ENCODE measurements at places on chromosomes 16 and 17.
A peak's percentile ranks its signal among the peaks of the same experiment; 100 is the strongest.

DNA sequence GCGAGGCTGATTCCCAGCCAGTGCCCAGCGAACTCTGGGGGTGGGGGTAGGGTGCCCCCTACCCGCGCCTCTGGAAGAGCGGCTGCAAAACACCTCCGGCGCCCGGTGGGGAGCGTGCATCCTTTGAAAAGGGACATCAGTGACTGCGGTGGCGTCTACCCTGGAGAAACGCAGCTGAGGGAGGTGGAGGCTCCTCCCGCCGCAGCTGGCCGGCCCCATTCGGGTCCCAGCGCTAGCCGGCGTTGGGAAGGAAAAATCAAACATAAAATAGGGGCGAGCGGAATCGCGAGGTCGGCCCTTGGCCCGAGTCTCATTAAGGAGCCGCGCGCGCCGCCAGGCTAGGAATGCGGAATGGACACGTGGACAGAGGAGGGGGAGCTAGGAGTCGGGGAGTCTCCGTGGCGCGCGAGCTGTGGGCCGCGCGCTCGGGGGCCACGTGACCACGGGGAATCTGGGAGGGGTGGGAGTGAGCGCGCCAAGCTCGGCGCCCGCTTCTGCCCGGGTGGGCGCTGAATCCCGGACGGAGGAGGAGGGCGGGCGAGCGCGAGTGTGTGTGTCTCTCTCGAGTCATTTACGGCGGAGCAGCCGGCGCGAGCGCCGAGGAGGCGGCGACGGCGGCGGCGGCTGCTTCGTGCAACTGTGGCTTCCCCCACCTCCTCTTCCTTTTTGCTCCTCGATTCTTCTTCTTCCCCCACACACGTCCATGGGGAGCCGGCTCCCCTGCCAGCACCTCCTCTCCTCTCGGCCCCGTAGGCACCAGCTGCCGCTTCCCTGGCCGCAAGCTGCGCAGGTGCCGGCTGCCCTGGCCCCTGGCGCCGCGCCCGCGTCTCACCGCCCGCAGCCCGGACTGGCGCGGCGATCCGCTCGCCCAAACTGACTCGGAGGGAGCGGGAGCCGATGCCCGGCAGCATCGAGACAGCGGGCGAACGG lies at the start of gene TMEM132E:
Gene TMEM132E (plus strand): TSS at position 566 of the 930 bp plus-strand sequence. CDS start 1,495 bp downstream, outside the sequence.
- H3K27me3 ChIP-seq: peaks cover 15% of the 10 kb centered on the region
- no peaks in the 10 kb centered on the region for H3K36me3 ChIP-seq
- H3K4me3 ChIP-seq: no peak within 1 kb of the TSS
- no peak for DNase-seq
- no peaks in the 10 kb centered on the region for H3K4me1 ChIP-seq

DNA sequence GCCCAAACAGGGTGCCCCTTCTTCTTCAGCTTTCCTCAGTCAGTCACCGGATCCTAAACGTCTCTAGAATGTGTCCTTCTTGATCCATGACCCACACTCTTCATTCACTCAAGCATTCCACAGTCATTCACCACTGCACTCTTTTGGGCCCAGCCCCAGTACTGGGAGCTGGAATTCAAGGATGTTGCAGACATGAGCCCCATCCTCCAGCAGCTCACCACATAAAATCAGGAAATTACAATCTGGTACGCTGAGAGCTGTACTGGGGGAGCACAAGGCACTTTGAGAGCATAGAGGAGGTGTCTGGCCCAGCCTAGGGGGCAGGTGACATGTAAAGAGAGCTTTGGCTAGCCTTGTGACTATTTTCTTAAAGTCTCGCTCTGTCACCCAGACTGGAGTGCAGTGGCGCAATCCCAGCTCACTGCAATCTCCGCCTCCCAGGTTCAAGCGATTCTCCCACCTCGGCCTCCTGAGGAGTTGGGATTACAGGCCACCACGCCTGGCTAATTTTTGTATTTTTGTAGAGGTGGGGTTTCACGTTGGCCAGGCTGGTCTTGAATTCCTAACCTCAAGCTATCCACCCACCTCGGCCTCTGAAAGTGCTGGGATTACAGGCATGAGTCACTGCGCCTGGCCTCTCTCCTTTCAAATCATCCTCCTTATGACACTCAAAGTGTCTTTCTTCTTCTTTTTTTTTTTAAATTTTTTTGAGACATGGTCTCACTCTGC lies 18.7 kb downstream of the CES4A start:
- H3K27me3 ChIP-seq: no peaks in the 10 kb centered on the region
- H3K4me1 ChIP-seq: no peaks in the 10 kb centered on the region

- H3K27ac ChIP-seq: peak overlapping the region; percentile 95
- DNase-seq: peak; percentile 75
- peaks cover 48% of the 10 kb centered on the region for H3K4me1 ChIP-seq
Measured at GRCh38 chr16:11257131-11257938, 1.3 kb upstream of the SOCS1 start.

DNA sequence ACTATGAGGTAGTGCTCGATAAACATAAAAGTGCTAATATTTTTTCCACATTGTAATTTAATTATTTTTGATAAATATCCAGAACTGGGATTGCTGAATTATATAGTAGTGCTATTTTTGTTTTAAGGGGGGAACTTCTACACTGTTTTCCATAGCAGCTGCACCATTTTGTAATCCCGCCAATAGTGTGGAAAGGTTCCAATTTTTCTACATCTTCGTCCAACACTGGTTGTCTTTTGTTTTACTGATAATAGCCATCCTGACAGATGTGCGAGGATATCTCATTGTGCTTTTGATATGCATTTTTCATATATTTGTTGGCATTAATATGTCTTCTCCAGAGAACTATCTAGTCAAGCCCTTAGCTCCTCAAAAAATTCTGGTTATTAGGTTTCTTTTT lies 259.6 kb upstream of the KCNJ16 start:
- DNase-seq: no peak
- no peak overlapping the region for H3K27ac ChIP-seq
- H3K4me1 ChIP-seq: no peaks in the 10 kb centered on the region
- no peak overlapping the region for H3K4me3 ChIP-seq

GRCh38 chr16:31214708-31215286 lies 878 bp downstream of the TRIM72 start:
- H3K27ac ChIP-seq: no peak overlapping the region
- no peak overlapping the region for H3K4me3 ChIP-seq
- no peaks in the 10 kb centered on the region for H3K27me3 ChIP-seq
- no peaks in the 10 kb centered on the region for H3K4me1 ChIP-seq
- no peak for DNase-seq
- no peaks in the 10 kb centered on the region for H3K36me3 ChIP-seq

DNA sequence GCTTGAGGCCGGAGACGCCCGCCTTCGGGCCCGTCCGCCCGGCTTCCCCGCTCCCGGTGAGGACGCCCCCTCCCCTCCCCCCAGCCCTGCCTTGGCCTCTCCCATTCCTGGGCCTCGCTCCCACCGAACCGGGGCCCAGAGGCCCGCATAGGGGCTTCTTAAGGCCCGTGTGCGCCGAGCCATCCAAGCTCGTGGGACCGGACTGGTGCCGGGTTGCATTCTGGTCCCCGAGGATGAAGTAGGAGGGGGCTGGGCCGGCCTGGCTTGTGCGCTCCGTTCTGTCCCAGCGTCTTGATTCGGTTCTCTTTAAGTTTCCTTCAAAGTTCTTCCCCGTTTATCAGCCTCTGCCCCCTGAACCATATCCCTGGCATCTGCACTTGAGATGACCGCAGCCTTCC lies 488 bp downstream of the SENP3 start:
- peaks cover 43% of the 10 kb centered on the region for H3K36me3 ChIP-seq
- no peaks in the 10 kb centered on the region for H3K27me3 ChIP-seq

- H3K4me1 ChIP-seq: no peaks in the 10 kb centered on the region
- H3K27ac ChIP-seq: no peak overlapping the region
- no peaks in the 10 kb centered on the region for H3K27me3 ChIP-seq
- H3K4me3 ChIP-seq: no peak overlapping the region
- peaks cover 90% of the 10 kb centered on the region for H3K36me3 ChIP-seq
Measured at GRCh38 chr17:78396441-78397337, 18.2 kb downstream of the PGS1 start.

GRCh38 chr16:83215406-83216001 lies 588.7 kb downstream of the CDH13 start:
- no peaks in the 10 kb centered on the region for H3K27me3 ChIP-seq
- no peak overlapping the region for H3K4me3 ChIP-seq
- H3K36me3 ChIP-seq: no peaks in the 10 kb centered on the region
- H3K27ac ChIP-seq: no peak overlapping the region
- DNase-seq: peak; percentile 69

- H3K4me3 ChIP-seq: peak overlapping the region; percentile 43
- H3K36me3 ChIP-seq: peaks cover 14% of the 10 kb centered on the region
- peak; percentile 20 for DNase-seq
- no peak overlapping the region for H3K27ac ChIP-seq
- H3K27me3 ChIP-seq: peaks cover 10% of the 10 kb centered on the region
- H3K4me1 ChIP-seq: peaks cover 22% of the 10 kb centered on the region
Measured at GRCh38 chr16:84648595-84649510, 542 bp downstream of the KLHL36 start.

GRCh38 chr17:27956601-27957445 lies 63.7 kb upstream of the LYRM9 start:
- H3K4me3 ChIP-seq: no peak overlapping the region
- no peak for DNase-seq
- H3K36me3 ChIP-seq: no peaks in the 10 kb centered on the region
- H3K27ac ChIP-seq: no peak overlapping the region

- H3K27ac ChIP-seq: no peak overlapping the region
- H3K27me3 ChIP-seq: no peaks in the 10 kb centered on the region
- H3K4me1 ChIP-seq: no peaks in the 10 kb centered on the region
- H3K36me3 ChIP-seq: no peaks in the 10 kb centered on the region
- DNase-seq: no peak
Measured at GRCh38 chr16:85522308-85522841, 90.7 kb upstream of the GSE1 start.

DNA sequence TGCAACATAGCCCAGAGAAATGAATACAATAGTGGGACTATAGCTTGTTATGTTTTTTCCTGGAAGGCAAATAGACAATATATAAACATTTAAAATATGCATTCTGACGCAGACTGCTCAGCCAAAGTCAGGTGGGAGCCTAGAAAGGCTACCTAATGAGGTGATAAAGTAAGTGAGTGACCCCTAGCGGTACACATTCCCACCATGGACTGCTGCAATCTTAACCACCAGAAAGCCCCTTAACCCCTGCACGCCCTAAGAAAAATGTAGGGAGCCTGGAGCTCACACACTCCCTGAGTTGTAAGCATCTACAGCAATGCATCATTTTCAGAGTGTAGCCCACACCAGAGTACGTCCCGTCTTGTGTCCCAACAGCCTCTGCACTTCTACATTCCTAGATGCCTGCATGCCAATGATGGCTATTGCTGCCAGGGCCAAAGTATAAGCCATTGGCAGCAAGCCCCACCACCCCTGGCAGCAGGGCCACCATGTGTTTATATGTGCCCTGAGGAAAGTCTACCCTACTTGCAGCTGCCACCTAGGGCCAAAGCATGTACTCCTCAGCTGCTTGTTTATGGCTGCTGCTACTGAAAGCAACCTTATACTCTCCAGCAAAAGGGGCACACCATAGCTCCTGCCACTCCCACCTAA lies 127.6 kb downstream of the KIF2B start:
- H3K27me3 ChIP-seq: no peaks in the 10 kb centered on the region
- no peak overlapping the region for H3K27ac ChIP-seq
- no peaks in the 10 kb centered on the region for H3K4me1 ChIP-seq
- no peak for DNase-seq
- no peaks in the 10 kb centered on the region for H3K36me3 ChIP-seq

GRCh38 chr17:55177855-55178217 lies 86.9 kb upstream of the HLF start:
- H3K36me3 ChIP-seq: no peaks in the 10 kb centered on the region
- no peak for DNase-seq
- no peak overlapping the region for H3K27ac ChIP-seq
- H3K4me3 ChIP-seq: no peak overlapping the region

DNA sequence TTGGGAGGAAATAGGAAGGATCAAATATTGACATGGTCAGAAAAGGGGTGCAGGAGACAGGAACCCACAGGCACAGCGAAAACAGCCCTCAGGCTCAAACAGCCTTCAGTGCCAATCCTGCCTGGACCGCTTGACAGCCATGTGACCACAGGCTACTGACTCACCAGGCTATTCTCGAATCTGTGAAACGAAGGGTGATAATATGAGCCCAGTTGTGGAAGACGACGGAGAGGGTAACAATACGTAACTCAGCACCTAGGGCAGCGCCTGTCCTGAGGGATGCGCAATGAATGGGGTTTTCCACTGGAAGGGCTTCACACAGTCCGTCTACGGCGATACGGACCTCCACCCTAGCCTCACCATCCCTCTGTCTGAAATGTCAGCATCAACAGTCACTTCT lies 117.3 kb upstream of the RCVRN start:
- no peaks in the 10 kb centered on the region for H3K27me3 ChIP-seq
- no peaks in the 10 kb centered on the region for H3K36me3 ChIP-seq
- H3K4me3 ChIP-seq: no peak overlapping the region
- no peaks in the 10 kb centered on the region for H3K4me1 ChIP-seq
- DNase-seq: no peak
- H3K27ac ChIP-seq: no peak overlapping the region

DNA sequence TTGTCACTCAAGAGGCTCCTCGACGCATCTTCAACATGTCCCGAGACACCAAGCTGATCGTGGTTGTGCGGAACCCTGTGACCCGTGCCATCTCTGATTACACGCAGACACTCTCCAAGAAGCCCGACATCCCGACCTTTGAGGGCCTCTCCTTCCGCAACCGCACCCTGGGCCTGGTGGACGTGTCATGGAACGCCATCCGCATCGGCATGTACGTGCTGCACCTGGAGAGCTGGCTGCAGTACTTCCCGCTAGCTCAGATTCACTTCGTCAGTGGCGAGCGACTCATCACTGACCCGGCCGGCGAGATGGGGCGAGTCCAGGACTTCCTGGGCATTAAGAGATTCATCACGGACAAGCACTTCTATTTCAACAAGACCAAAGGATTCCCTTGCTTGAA lies 101.0 kb downstream of the HS3ST2 start:
- H3K36me3 ChIP-seq: no peaks in the 10 kb centered on the region
- no peak overlapping the region for H3K27ac ChIP-seq
- H3K4me3 ChIP-seq: no peak overlapping the region
- H3K4me1 ChIP-seq: no peaks in the 10 kb centered on the region
- peaks cover 11% of the 10 kb centered on the region for H3K27me3 ChIP-seq

- no peak overlapping the region for H3K27ac ChIP-seq
- no peak overlapping the region for H3K4me3 ChIP-seq
- H3K4me1 ChIP-seq: no peaks in the 10 kb centered on the region
- DNase-seq: peak; percentile 62
- peaks cover 22% of the 10 kb centered on the region for H3K27me3 ChIP-seq
- H3K36me3 ChIP-seq: no peaks in the 10 kb centered on the region
Measured at GRCh38 chr17:48678141-48678971, 44.0 kb downstream of the PRAC1 start.

DNA sequence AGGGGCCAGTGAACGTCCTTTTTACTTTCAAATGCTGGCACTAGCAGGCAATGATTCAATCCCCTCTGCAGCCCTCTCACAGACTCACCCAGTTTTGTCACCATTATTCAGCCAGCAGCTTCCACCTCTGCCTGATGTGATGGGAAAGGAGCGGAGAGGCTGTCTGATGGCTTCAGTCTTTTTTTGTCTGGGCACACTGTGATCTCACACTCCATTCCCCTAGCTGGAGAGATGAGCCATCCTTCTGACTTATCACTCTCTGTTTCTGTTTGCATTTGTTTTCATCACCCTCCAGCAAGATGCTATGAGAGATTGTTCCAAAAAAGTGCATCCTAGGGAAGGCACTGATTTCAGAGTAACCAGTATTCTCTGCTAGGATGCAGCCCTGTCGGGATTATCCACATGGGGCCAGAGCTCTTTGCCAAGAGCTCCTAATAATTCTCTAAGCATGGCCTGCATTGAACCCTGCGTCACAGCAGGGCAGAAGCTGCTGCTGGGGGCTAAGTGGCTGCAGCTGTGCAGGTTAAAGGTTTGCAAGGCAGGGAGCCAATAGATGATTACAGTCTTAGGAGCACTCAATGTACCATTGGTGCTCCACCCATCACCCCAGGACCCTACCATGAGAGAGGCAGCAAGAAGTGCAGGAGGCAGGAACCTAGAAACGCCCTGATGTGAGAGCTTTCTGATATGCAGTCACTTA lies 236.1 kb upstream of the C16orf82 start:
- H3K36me3 ChIP-seq: no peaks in the 10 kb centered on the region
- peaks cover 20% of the 10 kb centered on the region for H3K27me3 ChIP-seq
- H3K4me1 ChIP-seq: no peaks in the 10 kb centered on the region
- H3K27ac ChIP-seq: no peak overlapping the region
